Ovary (tissue), 10 donors: ENCODE measurements at places on chromosomes 3 and 15. TPM values are rescaled to one million over a fixed set of nuclear protein-coding genes. Genes with fewer than 3 reads are reported as not detected.

DNA sequence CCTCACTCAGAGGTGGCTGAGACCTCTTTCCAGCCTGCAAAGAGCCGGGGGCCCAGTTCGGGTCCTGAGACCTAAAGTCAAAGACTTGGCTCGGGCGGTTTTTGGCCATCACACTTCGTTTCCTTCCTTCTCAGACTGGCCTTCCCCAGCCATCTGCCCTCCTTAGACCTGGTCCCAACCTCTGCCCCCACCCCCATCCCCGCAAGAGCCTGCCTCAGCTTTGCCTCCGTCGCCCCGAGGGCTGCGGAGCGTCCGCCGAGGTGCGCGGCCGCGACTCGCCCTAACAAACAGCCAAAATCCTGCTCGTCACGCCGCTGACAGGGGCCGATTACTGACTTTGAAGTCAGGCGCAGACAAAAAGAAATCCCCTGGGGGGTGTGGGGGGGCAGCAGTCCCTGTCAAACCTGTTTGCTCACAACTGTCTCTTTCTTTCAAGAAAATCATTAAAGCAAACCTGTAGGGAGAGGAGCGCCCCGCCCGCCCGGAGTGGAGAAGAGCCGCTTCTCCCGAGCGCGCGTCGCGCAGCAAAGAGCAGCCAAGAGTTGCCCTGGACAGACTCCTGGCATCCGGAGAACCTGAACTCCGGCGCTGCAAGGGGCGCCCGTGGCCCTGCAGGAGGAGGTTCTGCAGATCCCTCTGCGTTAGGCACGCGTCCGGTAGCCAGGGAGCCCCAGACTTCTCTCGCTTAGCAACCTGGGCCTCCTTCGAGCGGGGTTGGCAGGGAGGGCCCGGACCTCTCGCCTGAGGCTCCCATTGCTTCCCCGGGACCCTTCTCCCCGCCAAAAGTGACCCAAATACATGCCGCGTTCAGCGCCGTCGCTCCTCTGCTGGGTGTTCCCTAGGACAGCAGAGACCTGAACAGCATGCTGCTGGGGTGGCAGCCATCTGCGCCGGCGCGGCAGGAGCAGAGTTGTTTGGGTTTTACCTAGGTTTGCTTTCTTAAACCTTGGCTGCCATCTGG lies 4.5 kb downstream of the SOX14 start:
- DNase-seq: no peak

GRCh38 chr15:39884351-39884750 lies 35.7 kb downstream of the GPR176 start:
- no peak for DNase-seq

DNA sequence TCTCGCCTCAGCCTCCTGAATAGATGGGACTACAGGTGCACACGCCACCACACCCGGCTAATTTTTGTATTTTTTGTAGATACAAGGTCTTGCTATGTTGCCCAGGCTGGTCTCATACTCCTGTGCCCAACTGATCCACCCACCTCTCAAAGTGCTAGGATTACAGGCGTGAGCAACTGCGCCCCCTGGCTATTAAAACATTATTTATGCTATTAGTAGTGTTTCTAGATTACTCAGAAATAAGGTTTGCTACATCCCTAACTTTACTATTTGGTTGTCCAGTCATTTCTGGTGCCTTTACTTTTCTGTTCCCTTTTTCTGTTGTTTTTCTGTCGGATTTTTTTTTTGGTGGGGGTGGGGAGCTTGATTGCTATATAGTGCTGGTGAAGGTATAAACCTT lies 393.6 kb upstream of the TPM1 start:
- DNase-seq: no peak

SMCO1 gene
- total RNA-seq: not detected

DNA sequence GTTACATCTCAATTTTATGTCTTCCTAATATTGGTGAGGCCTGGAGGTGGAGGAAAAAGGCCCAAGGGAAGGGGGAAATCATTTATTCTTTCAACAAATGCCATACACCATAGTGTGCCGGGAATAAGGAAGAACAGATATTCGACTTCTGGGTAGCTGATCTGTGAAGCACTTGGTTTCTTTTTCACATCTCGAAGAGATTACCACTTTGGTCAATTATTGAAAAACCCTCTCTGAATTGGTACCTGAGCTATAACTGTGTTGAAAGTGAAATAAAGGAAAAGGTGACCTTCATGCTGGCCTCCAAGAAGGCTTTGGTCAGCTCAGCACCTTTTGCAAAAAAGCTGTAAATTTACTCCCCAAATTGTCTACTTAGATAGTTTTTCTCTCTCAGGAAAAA lies 14.2 kb upstream of the MB21D2 start:
- no peak for DNase-seq

- DNase-seq: no peak
Observed at GRCh38 chr3:4748701-4749378, 230.4 kb upstream of the BHLHE40 start.

DNA sequence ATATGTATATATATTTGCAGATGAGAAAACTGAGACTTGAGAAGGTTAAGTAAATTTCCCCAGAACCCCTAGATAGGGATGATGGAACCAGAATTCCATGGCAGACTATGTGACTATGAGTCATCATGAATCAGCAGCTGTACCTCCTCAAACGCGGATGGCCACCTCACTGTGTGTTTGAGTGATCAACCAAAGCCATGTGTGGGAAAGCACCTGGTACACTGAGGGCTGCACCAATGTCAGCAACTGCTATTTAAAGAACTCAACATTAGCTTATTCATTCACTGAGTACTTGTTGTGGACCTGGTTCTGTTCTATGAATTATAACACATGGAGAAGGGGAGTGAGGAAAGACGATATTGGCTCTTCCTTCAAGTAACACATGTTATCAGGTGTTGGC lies 377.0 kb downstream of the GAP43 start:
- DNase-seq: no peak

DNA sequence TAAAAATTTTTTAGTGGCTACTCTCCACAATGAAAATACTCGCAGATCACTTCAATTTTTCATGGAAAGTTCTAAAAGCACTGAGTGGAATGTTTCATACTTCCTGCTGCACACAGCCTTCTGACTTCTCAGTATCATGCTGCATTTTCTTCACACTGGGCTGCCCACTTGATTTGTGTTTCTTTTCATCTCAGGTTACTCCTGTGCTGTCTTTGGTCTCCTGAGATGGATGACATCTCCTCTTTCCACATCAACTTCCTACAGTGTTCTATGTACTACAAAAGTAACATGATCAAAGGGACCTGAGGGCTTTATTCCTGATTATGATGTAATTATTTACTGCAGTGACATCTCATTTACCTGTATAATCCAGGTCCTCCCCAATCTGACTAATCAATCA lies 927.7 kb downstream of the ROBO2 start:
- no peak for DNase-seq

GRCh38 chr3:126456211-126456610 lies 19.5 kb downstream of the ZXDC start:
- peak; percentile 5 for DNase-seq

C3orf20 gene
- total RNA-seq: 0.10 TPM

TOPAZ1 gene
- not detected for total RNA-seq

- no peak for DNase-seq
Observed at GRCh38 chr3:71309342-71309741, 274.2 kb downstream of the FOXP1 start.

- DNase-seq: no peak
Observed at GRCh38 chr3:129036222-129037092, 24.1 kb upstream of the GP9 start.

CLRN1 gene
- total RNA-seq: not detected

DNA sequence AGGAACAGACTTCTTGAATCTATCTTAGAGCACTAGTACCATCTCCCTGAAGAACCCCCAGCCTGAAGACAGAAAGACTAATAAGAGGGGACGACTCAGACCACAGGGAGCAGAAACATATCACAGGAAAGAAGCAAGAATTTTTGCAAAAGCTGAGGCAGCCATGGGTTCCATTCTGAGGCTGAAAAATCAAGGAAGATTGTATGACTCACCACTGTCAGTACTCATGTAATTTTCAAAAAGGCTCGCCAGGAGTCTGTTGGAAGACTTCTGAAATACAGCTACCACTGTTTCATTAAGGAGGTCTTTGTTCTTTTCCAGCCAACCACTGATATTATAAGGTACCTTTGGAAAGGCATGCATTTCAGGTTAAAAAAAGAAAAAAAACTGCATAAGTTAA lies 47.5 kb downstream of the MYH15 start:
- DNase-seq: no peak

ITGA11 gene
- 15.6 TPM for total RNA-seq

- DNase-seq: no peak
Observed at GRCh38 chr3:76554707-76555106, 485.2 kb upstream of the ROBO2 start.

GOLGA8Q gene
- total RNA-seq: 1.0 TPM

GRCh38 chr3:146503461-146504202 lies 34.3 kb upstream of the PLSCR2 start:
- no peak for DNase-seq
